ENCODE measurements at places on chromosomes 5 and 9.

DNA sequence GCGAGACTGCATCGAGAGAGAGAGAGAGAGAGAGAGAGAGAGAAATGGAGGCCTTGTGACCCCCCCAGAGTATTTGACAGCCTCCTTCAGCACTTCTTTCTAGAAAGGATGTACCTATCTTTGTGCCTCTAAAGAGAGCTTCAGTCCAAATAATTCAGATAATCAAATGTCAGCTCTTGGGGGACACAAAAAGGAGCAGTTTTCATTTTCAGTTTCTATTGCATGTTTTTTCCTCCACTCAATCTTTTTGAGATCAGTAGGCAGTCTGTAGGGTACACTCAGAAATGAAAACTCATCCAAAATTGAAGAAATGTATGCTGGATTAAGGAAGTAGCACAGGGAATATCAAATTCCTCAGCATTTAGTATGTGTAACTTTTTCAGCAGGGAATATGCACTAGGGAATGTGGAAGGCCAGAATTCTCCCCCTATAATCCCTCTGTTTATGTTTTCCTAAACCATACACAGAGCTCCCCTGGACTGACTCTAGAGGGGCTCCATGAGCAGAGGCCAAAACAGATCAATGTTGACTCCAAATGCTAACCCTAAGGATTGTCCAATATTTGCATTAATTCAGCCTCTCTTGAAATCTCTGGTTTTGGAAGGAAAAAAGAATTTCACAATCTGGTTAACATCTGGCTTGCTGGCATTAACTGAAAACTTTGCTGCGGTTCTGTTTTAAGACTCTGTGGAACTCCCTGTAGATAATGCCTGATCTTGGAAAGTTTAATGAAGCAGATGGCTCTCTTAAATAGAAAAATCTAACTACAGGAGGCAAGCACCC is 250.1 kb downstream of the CEMIP2 start:
- no peak for DNase-seq

- DNase-seq = no peak
These were observed 16.1 kb upstream of the TMED7 start for GRCh38 chr5:115641948-115642347.

DNA sequence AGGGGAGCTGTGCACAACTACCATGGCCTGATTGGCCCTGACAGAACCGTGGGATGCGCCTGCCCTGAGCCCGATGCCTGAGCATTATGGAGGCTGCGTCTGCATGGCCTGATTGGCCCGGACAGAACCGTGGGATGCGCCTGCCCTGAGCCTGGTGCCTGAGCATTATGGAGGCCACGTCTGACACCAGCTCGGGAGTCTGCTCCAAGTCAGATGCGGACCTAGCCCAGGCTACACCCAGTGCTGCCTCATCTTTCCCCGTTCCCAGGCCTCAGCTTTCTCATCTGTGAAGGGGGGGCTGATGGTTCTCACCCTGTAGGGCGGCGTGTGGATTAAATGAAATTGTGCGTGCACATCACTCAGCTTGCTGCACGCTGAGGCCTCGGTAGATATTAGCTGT is 7.3 kb downstream of the CEP72 start:
- DNase-seq = no peak

DNA sequence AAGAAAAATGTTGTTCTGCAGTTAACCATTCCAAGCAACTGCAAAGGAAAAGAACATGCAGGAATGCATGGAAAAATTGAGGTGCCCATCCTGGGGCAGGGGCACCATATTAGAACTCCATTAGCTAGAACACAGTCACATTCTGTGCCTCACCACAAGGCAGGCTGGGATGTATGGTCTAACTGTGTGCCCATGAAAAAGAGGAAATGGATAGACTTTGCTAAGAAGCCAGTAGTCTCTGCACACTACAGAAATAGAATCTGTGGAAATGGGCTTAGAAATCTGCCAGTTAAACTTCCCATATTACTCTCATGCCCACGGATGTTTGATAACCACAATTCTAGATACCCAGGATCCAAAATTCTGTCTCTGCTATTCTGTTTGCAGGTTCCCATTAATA is 423.8 kb upstream of the SMARCA2 start:
- DNase-seq = no peak

GRCh38 chr5:119378075-119378700 is 22.4 kb downstream of the TNFAIP8 start:
- no peak for DNase-seq

GRCh38 chr5:5523066-5523505 is 100.6 kb downstream of the ICE1 start:
- no peak for DNase-seq

- DNase-seq = no peak
These were observed 4.6 kb upstream of the DNAJC18 start for GRCh38 chr5:139443831-139444453.

- no peak for DNase-seq
These were observed 139.4 kb upstream of the CDKN2B start for GRCh38 chr9:22148528-22148875.

- no peak for DNase-seq
These were observed 40.1 kb downstream of the PRRT1B start for GRCh38 chr9:131585375-131585774.

- no peak for DNase-seq
These were observed 67.5 kb downstream of the SH3RF2 start for GRCh38 chr5:146003852-146004251.

DNA sequence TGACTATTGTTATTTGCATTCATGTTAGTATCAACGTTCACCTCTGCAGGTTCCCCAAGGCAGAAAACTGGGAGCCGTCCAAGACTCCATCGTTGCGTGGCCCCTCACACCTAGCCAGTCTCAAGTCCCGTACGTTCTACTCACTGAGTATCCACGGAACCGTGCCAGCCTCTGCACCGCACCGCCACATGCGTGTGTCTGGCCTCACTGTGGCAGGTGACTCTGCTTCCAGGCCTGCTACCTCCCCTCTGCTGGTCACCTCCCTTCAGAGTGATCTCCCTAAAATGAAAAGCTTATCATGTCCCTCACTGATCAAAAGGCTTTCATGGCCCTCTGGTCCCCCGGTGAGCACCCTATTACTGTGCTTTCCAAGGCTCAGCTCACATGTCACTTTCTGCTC is 108.1 kb downstream of the GABBR2 start:
- DNase-seq = no peak

DNA sequence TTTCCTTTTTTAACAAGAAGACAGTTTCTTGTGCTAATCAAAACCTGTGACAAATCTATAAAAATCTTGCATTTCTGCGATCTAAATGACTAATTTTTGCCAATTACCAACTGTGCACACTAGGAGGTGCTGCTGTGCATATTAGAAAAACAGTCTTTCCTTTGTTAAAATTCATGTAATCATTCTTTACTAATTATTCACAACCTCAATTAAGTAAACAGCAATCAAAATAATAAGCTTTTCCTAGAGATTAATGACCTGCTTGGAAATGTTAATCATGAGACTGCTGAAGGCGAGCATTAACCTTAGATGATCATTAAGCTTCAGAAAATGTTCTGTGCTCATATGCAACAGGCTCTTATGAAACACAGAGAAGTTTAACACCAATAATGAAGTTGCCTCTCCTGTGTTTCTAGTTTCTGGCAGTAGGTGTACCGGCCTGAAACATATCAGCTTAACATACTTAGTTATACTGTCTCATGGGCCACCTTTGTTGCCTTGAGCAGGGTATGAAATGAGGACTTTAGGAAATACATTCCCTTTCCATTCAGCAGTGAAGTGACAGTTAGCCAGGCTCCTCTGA is 17.7 kb downstream of the RFESD start:
- no peak for DNase-seq

DNA sequence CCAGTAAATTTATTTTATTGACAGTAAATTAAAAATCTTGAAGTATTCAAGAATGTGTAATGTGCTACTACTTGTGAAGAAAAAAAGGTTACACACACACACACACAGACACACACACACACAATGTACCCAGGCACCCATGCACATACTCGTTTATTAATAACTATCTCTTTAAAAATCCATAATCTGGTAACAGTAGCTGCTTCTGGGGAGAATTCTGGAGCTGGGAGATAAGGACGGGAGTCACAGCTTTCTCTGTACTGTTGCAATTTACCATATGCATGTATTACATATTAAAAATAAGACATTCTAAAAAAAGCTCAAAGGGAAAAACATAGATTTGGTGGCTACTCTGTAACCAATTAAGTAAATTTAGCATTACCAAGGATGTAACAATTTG is 7.9 kb upstream of the C1QTNF2 start:
- DNase-seq = no peak

GRCh38 chr5:132054697-132055440 is 5.6 kb upstream of the IL3 start:
- no peak for DNase-seq

DNA sequence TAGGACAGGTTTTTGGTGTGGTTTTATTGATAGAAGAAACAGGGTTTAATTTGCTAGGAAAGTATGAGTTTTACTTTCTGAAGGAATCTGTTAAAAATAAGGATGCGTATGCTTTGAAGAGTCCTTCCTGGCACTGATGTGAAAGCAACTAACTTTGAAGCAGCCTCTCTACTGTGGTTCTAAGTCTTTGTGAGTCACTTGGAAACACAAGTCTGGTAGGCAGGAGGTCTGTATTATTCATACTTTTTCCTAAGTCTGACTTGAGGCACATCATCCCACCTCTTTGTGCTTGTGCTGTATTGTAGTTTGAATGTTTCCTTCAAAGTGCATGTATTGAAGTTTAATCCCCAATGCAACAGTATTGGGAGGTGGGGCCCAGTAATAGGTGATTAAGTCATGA is 129.0 kb downstream of the TAF11L14 start:
- no peak for DNase-seq

DNA sequence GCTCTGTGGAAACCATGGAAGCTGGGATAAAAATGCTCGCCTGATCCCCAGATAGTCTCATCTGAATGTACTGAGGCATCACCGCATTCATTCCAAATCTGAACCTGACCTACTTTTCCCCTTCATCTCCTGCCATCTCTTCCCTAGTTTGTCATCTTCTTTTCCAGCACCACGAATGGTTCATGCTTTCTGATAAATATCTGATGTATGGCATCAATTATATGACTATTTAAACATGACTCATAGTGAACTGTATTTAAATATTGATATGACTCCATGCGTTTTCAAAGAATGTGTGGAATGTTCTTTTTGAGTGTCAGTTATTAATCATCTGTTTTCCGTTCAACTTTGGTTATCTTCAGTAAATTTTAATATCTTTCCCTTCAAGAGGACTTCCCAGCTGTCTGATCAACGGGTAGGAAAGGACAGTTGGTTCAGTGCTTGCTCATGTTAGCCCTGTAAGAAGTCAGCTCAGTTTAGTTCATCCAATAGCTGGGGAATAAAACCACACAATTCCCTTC is 21.1 kb downstream of the BASP1 start:
- no peak for DNase-seq

- DNase-seq = peak; percentile 72
These were observed 17.6 kb upstream of the UBE2D2 start for GRCh38 chr5:139543423-139543991.

DNA sequence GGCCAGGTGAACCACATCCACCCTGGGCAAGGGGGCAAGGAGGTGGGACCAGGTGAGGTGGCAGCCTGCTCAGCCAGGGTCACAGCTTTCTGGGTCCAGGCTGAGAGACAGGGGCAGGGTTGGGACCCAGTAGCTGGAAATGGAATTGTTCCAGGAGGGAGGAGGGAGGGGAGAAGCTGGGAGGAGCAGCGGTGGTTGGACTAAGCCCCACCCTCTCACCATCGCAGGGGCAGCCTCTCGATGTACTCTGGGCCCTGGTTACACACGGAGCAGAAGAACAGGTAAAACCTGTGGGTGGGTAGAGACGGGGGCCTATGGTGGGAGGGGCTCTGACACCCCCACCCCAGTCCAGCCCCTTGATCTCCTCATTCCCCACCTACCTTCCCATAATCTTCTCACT is 11.2 kb downstream of the PHF19 start:
- DNase-seq = no peak

Measured in GM12892 (cell line).